ENCODE measurements at places on chromosomes 5 and 9.

DNA sequence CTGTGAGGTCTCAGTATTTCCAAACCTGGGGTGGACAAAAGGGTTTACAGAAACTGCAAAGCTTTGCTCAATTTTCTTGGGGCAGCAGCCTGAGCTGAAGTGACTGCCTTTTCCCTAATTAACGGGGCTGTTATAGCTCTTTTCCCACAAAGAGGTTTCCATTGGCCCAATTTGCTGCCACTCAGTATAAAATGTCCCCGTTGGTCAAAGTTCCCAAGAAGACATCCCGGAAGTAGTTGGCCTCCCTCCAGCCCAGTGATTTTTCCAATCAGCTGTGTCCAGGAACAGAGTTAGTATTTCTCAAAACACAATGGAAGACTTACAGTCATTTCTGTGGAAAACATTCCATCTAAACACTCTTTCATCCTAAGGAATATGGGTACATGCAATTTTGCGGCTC lies 643.6 kb downstream of the ACTL7B start:
- DNase-seq = no peak

- DNase-seq = no peak
These were observed 226.3 kb downstream of the SMARCA2 start for GRCh38 chr9:2241461-2241835.

DNA sequence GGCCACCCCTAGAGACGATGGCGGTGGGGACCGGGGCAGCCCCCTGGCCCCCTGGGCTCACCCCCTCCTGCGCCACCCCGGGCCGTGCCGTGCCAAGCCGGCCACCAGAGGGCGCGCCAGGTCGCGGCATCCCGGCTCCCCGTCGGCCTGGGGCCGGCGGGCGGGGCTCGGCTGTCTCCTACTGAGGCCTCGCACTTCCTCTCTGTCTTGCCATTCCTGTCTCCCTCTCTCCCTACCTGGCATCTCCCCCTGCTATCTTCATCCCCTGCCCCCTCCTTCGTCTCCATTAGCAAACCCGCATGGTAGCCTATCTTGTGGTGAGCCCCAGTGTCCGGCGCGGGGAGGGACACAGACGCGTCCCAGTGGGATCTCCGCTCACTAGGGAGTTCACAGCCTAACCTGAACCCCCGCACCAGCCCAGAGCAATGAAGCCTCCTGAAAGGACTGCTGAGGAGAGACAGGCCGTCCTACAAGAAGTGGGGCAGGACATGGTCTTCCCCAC lies 29.8 kb upstream of the FABP6 start:
- DNase-seq = no peak

DNA sequence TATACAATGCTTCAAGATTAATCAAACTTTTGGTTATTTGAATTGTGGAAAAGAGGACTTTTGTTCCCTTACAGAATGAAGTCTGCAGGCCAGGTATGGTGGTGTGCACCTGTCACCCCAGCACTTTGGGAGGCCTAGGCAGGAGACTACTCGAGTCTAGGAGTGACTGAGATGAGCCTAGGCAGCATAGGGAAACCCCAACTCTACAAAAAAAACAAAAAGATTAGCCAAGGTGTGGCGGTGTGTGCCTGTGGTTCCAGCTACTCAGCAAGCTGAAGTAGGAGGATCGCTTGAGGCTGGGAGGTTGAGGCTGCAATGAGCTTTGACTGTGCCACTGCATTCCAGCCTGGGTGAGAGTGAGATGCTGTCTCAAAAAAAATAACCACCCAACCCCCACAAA lies 9.3 kb downstream of the CCNH start:
- DNase-seq = no peak

- DNase-seq = no peak
These were observed 212.5 kb downstream of the CFAP90 start for GRCh38 chr5:7638456-7638855.

- no peak for DNase-seq
These were observed 577.1 kb downstream of the PSAT1 start for GRCh38 chr9:78874061-78874460.

DNA sequence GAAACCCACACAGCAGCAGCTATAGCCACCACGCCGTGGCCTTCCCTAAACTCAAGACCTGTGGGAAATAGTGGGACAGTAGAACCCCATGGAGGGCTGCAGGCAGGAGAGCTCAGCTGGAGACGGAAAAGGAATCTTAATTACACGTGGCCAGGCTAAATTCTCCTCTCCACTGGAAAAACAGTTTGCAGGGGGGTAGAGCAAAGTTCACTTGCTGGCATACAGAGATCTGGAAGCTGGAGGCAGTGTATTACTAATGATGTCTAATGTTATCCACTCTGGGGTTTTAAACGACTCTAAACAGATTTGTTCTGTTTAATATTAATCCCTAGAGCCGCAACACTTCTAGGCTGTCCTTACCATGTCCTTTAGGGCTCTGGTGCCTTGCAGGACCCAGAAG lies 257.1 kb downstream of the SAXO1 start:
- no peak for DNase-seq

DNA sequence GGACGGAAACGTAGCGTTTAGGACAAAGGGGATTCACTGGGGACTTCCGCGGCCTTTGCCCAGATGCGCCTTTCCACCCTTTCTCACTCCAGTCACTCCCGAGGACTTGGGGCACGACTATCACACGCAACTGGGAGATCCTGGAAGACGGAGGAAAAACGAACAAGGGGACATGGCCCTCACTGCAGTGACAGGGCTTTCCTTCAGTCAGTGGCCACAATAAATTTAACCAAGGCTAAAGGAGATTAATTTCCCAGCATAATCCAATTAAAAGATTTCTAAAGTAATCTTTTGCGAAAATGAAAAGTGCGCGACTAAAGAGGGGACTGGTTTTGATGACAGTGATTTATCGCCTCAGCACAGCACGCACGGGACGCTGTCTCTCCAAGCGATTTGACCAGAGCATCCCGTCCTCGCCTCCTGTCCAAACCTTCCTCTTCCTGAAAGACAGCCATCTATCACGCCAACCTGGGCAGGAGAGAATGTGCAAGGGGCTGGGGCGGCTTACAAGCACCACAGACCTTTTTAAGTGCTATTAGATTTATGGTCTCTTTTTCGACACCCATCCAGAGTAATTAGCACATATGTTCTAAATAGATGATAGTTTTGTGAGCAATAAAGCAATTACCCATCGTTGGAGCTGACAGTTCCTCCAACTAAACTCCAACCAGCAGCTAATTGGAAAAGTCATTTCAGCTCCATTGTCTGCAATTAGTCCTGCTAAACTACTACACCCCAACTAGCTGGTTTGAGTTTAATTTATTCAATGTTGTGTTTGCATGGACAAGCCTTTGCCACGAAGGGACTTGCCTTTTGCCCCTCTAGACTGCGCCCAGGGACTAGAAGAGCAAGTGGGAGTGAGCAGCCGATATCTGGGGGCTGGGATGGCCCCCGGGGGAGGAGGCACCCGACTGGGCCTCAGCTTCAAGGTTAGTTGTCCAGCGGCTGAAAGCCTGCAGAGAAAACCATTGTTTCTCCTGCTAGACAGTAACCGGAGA lies 7.4 kb downstream of the NR2F1-AS1 start:
- no peak for DNase-seq

DNA sequence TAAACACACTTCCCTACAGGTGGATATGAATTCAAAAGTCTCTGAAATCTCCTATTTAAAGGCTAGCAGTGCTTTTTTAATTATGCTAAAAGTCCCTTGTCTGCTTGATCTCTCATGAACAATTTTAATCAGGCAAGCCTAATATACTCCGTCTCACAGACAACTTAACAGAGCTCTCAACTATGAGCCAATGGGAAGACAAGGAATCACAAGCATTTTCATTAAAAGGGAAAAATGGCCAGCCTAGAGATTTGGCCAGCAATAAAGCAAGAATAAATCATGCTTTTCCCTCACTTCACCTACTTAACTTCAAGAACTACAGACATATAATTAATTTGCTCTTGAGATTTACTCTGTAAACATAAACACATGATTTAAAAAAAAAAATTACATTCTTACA lies 78.0 kb downstream of the RFX3 start:
- no peak for DNase-seq

DNA sequence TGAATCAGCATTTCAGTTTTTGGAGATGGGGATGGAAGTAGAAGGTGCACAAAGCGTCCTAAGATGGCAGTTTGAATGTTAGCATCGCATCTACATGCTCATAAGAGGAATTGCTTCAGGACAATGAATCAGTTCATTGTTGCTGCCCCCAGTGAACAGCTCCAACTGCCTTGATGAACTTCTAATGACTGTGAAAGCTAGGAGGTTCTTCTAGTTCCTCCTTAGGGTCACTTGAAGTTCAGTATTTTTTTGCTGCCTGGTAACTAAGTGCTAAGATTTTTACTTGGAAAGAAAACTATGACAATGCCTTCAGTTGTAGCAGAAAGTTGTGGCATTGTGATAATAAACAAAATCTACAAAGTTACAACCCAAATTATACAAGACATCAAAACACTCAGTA lies 271.6 kb downstream of the RAB3C start:
- no peak for DNase-seq

DNA sequence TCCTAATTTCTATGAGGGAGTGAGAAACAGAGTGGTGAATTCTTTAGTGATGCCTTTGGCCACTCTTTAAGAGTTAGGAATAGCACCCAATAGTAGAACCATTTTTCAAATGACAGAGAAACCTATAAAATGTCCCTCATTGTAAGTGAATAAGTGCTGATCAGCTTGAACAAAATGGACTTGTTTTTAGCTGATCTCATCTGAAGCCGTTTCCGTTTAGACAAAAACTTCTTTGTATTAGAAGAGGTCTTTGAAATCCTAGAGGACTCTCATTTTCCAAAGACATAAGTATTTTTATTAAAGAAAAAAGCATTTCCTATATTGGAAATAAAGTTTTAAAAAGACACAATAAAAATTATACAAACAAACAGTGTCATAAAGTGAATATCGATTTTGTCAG lies 273.9 kb downstream of the ARHGEF28 start:
- DNase-seq = no peak

- DNase-seq = no peak
These were observed 512.9 kb upstream of the PTGER4 start for GRCh38 chr5:40166802-40167201.

DNA sequence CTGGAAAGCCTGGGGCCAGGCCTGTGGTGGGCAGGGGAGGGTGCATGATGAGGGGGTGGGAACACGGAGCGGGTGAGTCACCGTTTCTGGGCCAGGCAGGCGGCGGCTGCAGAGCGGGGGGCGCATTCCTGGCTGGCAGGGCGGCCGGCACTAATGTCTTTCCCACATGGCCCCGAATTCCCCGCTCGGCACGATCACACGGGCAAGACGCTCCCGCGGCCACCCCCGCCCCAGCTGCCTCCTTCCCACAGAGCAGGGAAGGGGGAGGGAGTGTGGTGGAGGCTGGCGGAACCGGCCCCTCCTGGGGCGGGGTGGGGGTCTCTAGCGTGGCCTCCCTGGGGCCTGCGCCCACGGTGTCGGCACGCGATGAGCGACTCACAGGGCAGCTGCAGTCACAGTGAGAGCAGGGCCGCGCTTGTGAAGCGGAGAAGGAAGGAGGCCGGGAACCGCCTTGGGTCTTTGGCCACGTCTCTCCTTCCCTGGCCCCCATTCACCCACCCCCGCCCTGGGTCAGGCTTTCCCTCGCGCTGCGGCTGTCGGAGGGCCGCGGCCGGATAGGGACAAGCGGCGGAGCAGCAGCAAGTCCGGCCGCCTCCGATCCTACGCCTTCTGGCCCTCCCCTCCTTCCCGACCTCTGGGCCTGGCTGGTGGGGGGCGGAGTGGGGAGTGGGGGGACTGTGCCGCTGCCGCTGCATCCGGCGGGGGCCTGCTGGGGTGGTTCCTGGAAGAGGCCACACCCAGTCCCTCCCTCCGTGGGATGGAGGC lies 48.9 kb downstream of the CXXC5 start:
- no peak for DNase-seq

DNA sequence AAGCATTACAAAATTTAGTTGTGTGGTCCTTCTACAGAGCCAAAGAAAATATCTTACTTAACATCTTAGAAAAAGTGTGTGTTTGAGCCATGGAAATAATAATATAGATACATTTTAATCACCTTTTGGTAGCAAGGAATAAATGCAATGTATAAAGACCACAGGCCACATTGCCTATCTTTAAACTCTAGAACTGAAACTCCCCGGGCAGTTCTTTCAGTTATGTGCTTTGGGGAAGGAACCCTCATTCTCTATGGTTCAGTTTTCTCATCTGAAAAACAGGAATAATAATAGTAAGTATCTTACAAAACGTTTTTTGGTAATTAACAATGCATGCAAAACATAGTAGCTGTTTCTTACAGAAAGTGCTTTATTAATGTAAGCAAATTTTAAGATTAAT lies 67.8 kb upstream of the GABRB2 start:
- no peak for DNase-seq

- no peak for DNase-seq
These were observed 100.4 kb downstream of the LURAP1L start for GRCh38 chr9:12875191-12875590.

DNA sequence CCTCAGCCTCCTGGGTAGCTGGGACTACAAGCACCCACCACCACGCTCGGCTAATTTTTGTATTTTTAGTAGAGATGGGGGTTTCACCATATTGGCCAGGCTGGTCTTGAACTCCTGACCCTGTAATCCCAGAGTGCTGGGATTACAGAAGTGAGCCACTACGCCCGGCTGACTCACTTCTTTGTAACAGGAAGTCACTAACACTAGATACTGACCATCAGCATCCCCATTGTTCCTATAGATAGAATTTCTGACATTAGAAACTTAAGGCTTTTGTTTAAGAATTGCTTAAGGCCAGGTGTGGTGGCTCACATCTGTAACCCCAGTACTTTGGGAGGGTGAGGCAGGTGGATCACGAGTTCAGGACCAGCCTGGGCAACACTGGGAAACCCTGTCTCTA lies 42.2 kb downstream of the LEAP2 start:
- DNase-seq = peak; percentile 8

- DNase-seq = no peak
These were observed 7.1 kb downstream of the KDM3B start for GRCh38 chr5:138359621-138360020.

GRCh38 chr5:130171699-130172098 lies 267.4 kb downstream of the CHSY3 start:
- no peak for DNase-seq

DNA sequence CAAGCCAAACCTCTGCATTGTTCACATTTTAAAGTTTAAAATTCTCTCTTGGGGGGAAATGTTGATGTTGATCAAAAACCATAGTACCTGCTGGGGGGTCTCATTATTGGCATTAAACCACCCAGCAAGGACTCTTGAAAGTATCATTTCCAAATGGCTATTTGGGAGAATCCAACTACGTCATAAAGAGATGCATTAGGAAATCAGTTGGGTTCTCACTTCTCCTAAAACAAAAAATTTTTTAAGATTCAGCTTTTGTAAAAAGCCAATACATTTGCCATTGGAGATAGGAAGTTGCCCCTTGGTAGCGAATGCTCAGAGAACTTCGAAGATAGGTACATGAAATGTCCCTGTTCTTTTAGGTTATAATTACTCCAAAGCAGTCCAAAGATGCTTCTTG lies 96.4 kb downstream of the GNAQ start:
- no peak for DNase-seq

- no peak for DNase-seq
These were observed 15.4 kb downstream of the ITK start for GRCh38 chr5:157196045-157196444.

DNA sequence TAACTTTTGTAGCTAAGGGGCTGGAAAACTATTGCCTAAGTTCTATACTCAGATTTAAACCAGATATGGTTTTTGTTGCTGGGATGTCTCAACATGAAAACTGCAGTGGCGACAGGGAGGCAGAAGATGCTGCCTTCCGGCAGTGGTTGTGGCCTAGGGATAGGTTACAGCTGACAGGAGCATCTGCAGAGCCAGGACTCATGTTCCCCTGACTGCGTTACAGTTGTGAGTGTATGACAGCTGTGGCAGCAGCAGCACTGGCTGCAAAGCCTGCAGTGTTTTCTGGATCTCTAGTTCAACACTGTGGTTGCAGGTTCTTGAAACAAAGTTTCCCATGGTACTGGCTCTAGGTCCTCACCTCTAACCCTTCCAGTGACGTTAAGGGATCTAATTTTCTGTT lies 498.8 kb upstream of the CDH18 start:
- DNase-seq = no peak
